ENCODE measurements at places on chromosomes 3 and 15. TPM values are rescaled to one million over a fixed set of nuclear protein-coding genes. Genes with fewer than 3 reads are reported as not detected.

GRCh38 chr3:124149771-124150170 is 157.8 kb upstream of the ROPN1 start:
- no peak for DNase-seq

HEMK1 gene
- 64.6 TPM for total RNA-seq

GOLGA6L7 gene
- total RNA-seq, result not detected

DNA sequence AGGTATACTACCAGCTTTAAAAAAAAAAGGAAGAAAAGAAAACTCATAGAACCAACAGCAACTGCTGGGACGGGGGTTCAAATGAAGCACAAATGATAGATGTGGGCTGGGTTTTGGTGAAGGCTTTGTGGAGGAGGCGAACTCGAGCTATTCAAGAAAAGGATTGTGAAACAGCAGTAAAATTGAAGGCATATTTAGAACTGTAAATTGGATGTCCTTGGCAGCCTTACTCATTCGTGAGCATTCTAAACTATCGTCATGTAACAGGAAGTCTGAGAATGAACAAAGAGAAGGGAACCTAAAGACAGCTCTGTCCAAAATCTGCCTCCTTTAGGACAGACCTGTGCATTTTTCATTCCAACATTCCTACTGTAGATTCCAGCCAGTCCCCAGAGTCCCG is 97.8 kb downstream of the LARS2 start:
- DNase-seq, result no peak

DNA sequence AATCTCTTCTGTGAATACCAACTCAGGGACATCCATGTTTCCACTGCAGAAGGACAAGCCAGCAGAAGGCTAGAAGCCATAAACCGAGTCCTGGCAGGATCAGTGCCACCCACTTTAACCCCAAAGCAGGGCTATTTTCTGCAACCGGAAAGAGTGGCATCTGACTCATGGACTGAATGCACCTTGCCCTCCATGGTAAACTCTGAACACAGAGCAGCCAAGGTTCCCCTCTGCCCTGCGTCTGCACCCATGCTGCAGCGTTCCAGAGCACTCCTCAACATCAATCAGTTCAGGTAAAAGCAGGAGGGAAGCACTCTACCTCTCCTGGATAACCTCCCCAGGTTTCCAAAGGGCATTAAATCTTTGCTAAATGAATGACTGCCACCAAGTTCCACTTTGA is 801 bp upstream of the NGRN start:
- peak; percentile 60 for DNase-seq

DNA sequence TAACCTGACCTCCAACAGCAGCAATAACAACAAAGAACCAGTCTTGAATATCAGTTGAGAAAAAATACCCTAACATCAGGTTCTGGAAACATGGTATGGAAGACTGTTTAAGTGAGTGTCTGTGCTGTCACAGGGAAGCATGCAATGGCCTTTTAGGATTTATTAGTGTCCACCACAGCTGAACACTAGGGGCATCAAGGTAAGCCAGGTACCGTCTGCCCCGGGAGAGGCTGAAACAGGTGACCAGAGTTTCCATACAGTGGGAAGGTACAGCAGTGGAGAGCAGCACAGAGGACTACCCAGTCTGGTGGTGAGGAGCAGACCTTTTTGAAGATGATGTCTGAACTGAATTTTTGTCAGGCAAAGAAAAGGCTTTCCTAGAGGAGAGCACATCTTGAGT is 18.4 kb downstream of the ZDHHC23 start:
- DNase-seq, result no peak

DNA sequence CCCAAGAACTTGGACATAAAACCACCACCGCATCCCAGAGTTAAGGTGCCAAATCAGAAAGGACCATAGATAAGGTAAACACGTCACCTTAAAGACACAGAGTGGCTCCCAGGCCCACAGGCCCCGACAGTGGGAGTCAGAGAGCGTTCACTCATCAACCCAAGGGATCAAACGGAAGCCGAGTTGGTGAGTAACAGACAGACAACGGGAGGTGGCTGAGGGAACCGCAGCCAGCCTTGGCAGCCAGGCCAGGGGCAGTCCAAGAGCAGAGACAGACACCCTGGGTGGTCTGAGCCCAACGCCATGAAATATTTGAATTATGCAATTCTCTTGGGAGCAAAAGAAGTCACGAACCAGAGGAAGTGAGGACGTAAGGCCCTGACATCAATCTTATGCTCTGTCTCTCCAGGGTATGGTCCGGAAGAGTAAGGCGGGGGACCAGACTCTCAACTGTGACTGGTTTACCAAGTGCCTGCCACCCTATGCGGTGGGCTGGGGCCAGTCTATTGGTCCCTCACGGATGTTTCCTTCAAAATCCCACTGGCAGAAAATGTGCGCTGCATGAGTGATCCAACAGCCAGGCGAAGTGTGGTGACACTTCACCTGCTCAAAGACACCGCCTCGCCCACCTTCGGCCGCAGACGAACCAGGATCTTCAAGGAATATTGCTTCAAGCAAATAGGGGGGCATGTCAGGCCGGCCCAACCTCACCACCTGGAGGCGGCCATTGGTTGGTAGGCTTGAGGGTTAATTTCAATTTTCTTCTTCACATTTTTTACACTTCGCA is 34.3 kb downstream of the TMEM44 start:
- no peak for DNase-seq

CCR2 gene
- 0.46 TPM for total RNA-seq

- DNase-seq, result peak; percentile 36
Observed at GRCh38 chr15:71730277-71731144, 79.8 kb upstream of the NR2E3 start.

- no peak for DNase-seq
Observed at GRCh38 chr15:60554494-60554893, 75.6 kb upstream of the ICE2 start.

- no peak for DNase-seq
Observed at GRCh38 chr3:42019144-42019952, 57.4 kb upstream of the ULK4 start.

REC114 gene
- not detected for total RNA-seq
